Amniotic epithelial cell (primary cell): ENCODE measurements at places on chromosomes 3 and 15.

DNA sequence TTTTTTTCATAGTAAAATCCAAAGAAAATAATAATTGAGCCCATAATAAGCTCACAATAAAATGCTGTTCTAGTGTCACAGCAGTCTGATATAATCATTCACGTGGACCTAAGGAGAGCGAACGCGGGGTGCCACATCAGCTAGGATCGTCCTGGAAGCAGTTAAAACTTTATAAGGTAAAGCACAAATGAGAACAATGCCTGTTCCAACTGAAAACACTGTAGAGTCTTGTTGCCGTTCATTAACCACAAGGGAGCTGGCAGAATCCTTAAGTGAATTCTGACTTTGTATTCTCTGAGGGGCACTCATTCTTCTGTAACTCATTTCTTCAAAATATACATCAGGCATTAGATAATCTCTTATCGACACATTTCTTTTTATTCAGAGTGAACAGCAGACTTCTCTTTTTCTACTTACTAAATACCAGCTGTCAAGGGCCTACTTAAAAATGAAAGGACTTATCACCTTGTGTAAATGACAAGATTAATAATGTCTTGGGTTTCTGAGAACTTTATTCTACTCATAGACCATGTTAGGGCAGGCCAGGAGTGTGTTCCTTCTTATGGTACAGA is 524.6 kb downstream of the MECOM start:
- DNase-seq = no peak

GRCh38 chr3:40869939-40870338 is 329.4 kb upstream of the CTNNB1 start:
- no peak for DNase-seq

DNA sequence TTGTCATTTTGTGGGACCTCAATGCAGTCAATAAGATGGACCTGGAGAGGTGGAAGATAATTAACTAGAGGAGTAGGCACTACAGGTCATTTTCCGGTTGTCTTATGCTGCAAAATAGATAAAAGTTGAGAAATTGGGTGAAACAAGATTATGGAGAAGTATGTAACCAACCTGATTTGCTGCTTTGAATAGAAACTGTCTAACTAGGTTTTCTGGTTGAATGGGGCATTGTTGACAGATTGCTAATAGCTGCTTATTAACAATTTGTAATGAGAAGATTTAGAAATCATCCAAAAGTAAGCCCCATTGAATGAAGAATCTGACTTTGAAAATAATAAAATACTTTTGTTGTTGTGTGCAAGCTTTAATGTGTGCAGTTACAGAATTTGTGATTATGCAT is 26.2 kb downstream of the PIAS1 start:
- DNase-seq = no peak

DNA sequence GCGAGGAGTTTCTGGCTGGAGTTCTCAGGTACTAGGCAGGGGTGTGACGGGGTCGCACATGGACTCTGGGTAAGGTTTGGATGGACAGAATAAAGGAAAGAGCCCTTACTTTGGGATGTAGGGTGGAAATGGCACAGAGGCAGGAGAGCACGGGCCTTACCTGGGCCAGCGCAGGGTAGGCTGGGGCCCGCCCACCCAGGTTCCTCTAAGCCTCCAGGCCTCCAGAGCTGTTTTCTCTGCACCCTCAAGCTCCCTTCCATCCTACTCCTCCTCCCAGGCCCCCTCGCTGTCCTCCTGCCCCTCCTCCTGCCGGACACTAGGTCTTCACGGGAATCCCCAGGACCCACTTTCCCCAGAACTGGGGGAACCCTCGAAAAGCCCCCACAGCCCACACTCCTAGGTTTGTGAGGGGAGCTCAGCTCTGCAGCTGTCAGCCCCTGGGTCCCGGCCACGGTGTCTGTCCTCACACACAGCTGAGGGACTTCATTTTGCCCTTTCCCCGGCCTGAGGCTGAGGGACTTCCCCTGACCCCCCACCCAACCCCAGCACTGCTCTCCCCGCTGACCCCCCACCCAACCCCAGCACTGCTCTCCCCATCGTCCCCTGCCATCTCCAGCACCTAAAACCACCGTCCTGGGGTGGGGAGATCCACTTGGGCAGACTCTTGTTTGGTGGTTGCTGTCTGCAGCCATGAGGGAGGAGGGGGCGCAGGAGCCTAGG is 53.0 kb upstream of the PCSK6 start:
- no peak for DNase-seq

DNA sequence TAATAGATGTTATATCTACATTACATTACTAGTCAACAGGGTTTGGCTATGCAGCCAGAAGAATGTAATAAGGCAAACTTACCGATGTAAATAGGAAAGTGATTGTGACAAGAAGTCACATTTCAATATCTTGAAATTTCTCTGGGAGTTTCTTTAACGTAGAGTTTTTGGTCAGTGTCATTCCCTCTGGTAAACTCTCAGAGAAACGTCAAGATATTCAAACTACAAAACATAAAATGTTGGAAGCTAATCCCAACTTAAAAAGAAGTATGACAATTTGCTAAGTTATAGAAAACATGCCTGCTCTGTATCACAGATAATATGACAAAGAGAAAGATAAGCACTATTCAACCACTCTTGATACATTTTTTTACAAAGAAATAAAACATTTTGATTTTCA is 111.2 kb upstream of the PRICKLE2 start:
- no peak for DNase-seq

GRCh38 chr3:111751961-111752360 is 107.1 kb upstream of the PHLDB2 start:
- peak; percentile 96 for DNase-seq

GRCh38 chr3:152388631-152389030 is 119.9 kb downstream of the MBNL1 start:
- DNase-seq = no peak

DNA sequence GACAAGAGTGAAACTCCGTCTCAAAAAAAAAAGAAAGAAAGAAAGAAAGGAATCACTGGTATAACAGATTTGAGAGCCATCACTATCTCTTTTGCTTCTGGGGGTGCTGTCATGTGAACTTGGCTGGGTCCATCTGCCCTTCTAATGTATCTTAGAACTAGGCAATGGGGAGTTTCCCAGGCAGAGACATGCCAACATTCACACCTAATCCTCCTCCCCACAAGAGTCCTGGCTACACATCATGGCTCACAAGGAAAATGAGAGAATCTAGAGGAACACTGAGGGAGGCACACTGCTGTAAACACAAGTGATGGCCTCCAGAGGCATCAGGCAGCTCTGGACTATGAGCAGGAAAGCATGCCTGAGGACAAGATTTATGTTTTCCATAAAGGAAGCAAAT is 67.8 kb upstream of the PPP2R3A start:
- DNase-seq = no peak

DNA sequence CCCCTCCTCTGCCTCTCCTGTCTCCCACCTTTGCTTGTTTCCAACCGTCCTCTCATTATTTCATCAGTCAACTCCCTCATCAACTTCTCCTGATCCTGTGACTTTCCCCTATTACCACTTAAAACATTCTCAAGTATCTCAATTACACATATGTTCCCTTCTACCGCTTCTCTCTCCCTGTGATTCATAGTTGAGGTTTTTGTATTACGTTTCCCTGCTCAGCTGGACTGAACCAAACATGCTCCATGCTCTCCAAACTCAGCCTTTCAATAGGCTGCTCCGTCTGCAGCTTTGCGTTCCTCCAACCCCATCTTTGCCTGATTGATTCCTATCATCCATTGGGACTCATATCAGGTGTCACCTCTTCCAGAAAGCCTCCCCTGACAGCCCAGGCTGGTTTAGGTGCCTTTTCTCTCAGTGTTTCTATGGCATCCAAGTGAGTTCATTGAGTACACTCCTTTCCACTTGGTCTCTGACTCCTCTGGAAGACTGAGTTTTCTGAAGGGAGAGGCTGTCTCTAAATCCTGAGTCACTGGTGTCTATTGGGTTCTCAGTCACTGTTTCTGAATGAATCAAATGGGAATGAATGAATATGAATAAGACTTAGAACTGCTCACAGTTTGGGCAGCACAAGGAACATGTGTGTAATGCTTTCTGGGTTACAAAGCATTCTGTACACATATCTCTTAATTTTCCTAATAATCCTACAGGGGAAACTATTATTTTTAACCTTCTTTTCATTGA is 56.4 kb downstream of the PLD1 start:
- peak; percentile 87 for DNase-seq

- peak; percentile 92 for DNase-seq
Measured at GRCh38 chr3:15014606-15015328, 50.3 kb downstream of the MRPS25 start.
